Thymus (tissue), 14 donors: ENCODE measurements at places on chromosomes 13 and 19. TPM values are rescaled to one million over a fixed set of nuclear protein-coding genes. Genes with fewer than 3 reads are reported as not detected.

DNA sequence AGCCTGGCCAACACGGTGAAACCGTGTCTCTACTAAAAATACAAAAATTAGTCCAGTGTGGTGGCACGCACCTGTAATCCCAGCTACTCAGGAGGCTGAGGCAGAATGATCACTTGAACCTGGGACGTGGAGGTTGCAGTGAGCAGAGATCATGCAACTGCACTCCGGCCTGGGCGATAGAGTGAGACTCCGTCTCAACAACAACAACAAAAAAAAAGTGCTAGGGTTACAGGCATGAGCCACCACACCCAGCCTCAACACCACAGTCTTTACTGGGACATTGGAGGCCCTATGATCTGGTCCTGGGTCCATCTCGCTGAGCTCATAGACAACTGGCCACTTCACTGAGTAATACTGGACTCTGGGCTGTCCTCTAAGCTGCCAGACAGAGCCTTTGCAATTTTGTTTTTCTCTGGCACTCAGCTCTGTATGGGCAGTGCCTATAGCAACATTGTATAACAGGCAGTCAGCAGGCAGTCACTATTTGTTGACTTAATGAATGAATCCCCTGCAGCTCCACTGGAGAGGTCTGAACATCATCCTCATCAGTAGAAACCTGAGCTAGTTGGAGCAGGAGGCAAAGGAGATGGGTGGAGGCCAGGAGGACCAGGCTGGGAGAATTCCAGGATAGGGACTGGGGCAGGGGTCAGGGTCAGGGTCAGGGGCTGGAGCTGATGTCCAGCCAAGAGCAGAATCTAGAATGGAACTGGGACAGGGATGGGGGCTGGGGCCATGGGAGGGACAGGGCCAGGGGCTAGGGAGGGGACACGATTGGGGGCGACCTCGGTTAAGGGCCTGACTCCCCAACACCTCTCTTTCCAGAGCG is 8.1 kb downstream of the BLOC1S3 start:
- DNase-seq = no peak

DNA sequence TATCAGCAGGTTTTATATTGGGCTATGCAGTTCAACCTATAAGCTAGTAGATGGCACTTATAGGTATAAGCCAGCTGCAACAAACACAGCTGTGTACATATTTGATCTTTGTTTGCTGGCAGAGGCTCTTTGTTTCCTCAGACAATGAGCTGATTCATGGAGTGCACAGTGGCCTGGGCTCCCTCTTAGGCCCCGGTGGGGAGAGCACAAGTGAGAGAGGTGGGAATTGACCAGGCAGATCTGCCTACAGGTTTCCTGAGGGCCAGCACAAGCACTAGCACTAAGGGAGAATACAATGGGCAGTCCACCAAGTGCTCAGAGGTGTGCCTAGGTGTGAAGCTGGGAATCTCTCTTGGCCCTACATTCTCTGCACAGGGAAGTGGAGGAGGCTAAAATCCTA is 1390.7 kb downstream of the SLITRK5 start:
- DNase-seq = no peak

- DNase-seq = no peak
Measured at GRCh38 chr13:75485286-75486062, 3.5 kb upstream of the TBC1D4 start.

GRCh38 chr19:58466089-58466759 is 656 bp upstream of the ZNF324 start:
- no peak for DNase-seq

- DNase-seq = no peak
Measured at GRCh38 chr19:40685016-40685526, 5.4 kb downstream of the NUMBL start.

- no peak for DNase-seq
Measured at GRCh38 chr19:2341982-2342381, 13.5 kb downstream of the SPPL2B start.

DNA sequence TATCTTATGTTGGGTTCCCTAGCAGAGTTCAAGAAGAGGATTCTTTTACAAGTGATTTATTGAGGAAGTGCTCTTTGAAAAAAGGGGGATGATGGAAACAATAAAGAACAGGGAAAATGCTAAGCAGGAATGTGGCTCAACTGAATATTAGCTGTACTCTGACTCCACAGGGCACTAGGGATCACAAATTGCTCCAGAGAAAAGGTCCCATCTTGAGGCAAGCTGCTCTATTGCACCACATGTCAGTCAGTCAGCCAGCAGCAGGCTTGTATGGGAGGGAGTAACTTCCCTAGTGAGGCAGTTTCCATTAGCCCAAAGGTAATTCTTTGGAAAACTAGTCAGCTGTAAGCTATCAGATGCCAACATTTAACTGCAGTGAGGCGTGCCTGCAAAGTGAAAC is 73.3 kb upstream of the FNDC3A start:
- no peak for DNase-seq

DNA sequence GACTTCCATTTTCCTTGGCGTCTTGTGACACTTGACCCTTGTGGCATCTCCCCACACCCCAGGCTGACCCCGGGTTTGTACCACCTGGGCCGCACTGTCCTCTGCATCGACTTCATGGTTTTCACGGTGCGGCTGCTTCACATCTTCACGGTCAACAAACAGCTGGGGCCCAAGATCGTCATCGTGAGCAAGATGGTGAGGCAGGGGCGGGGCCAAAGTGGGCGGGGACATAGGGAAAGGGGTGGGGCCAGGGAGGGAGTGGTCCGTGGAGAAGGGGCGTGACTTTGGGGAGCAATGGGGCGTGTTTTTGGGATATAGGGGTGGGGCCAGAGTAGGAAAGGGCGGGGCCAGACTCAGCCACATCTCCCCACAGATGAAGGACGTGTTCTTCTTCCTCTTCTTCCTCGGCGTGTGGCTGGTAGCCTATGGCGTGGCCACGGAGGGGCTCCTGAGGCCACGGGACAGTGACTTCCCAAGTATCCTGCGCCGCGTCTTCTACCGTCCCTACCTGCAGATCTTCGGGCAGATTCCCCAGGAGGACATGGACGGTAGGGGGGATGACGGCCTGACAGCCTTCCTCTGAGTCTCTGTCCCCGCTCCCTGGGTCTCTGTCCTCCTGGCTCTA is 42.8 kb downstream of the TRPM4 start:
- no peak for DNase-seq

GRCh38 chr19:6963937-6964336 is 57.3 kb downstream of the MBD3L2B start:
- DNase-seq = no peak

DNA sequence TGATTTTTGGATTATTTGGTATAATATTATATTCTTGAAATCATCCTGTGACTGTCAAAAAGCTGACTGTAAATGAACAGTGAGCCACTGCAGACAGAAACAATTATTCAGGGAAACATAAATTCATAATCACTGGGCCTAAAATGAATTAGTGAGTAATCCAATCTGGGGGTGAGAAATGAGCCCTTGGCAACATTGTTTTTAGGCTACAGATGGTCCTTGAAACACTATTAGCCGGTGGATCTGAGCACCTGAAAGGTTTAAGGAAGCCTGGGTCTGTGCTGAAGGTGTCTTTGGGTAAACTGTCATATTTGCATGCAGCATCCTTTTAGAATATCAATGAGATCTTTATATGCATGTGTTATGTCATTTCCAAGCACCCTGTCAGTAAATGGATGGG is 290.7 kb downstream of the ATP8A2 start:
- DNase-seq = no peak

DNA sequence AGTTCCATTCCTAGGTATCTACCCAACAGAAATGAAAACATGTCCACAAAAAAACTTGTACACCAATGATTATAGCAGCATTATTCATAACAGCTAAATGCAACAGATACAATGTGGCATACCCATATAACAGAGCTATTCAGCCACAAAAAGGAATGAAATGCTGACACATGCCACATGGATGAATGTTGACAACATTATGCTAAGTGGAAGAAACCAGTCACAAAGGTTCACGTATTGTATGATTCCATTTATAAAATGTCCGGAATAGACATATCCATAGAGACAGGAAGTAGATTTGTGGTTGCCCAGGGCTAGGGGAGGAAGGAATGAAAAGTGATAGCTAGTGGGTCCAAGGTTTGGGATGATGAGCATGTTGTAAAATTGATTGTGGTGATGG is 10.8 kb downstream of the CRYL1 start:
- no peak for DNase-seq

Gene ZNF814
- total RNA-seq = 19.5 TPM

Gene ZNF575
- total RNA-seq = 0.38 TPM
